ENCODE measurements at places on chromosomes 6 and 20. TPM values are rescaled to one million over a fixed set of nuclear protein-coding genes. Genes with fewer than 3 reads are reported as not detected.

IL17A gene
- polyA plus RNA-seq, result not detected

GPLD1 gene
- polyA plus RNA-seq, result 14.3 TPM

UNC5CL gene
- polyA plus RNA-seq, result 1.0 TPM

C6orf52 gene
- polyA plus RNA-seq, result 5.7 TPM

MAFB gene
- 5.6 TPM for polyA plus RNA-seq

RAET1L gene
- not detected for polyA plus RNA-seq

SERPINB6 gene
- 1.9 TPM for polyA plus RNA-seq

TFAP2B gene
- polyA plus RNA-seq, result not detected

SPATS1 gene
- polyA plus RNA-seq, result not detected

FRS3 gene
- polyA plus RNA-seq, result 15.7 TPM

CLIC5 gene
- not detected for polyA plus RNA-seq

REM1 gene
- not detected for polyA plus RNA-seq

ZNF391 gene
- polyA plus RNA-seq, result 2.5 TPM

CCDC170 gene
- 0.15 TPM for polyA plus RNA-seq

MEI4 gene
- not detected for polyA plus RNA-seq

ADGB gene
- polyA plus RNA-seq, result not detected

SLC12A5 gene
- polyA plus RNA-seq, result 53.1 TPM

LPA gene
- polyA plus RNA-seq, result not detected

C6orf136 gene
- 12.4 TPM for polyA plus RNA-seq

OPRM1 gene
- polyA plus RNA-seq, result 1.5 TPM

SLPI gene
- not detected for polyA plus RNA-seq

TBC1D32 gene
- polyA plus RNA-seq, result 33.2 TPM

CST1 gene
- polyA plus RNA-seq, result not detected

KCNK5 gene
- not detected for polyA plus RNA-seq

B3GAT2 gene
- polyA plus RNA-seq, result 5.6 TPM

PPP1R16B gene
- 1.9 TPM for polyA plus RNA-seq

SLC52A3 gene
- polyA plus RNA-seq, result not detected

DOK5 gene
- 5.6 TPM for polyA plus RNA-seq

GJA10 gene
- polyA plus RNA-seq, result not detected

HRH3 gene
- 2.8 TPM for polyA plus RNA-seq
